ENCODE measurements at places on chromosomes 3 and 15.

- DNase-seq = no peak
Observed at GRCh38 chr3:40615918-40616819, 91.4 kb downstream of the ZNF621 start.

DNA sequence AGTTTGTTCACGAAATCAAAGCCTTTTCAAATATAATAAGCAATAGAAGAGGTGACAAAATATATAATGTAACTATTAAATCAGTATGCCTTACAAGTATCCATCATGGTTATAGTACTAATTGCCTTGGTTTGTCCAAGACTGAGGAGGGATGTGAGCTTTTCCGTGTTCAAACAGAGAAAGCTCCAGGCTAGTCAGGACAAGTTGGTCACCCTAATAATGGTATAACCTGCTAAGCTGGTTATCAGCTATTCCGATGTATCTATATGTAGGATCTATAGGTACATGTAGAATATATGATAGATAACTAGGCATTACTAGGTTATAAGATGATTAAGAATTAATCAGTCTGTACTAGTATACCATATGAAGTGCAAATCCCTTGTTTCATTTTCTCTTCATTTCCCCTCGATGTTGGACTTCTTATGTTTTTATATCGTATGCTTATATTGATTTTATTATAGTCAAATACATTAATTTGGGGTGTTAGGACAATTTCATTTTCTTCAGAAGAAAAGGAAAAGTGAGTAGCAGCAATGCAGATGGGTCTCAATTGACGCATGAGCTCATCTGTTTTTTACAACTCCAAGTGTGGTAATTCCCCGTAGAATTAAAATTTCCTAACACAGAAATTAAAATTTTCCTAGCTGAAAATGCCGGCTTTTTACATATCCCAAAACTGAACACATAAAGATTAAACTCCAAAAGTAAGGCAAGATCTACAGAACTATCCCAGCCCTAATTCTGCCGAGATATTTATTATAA is 419.1 kb downstream of the TIGIT start:
- no peak for DNase-seq

DNA sequence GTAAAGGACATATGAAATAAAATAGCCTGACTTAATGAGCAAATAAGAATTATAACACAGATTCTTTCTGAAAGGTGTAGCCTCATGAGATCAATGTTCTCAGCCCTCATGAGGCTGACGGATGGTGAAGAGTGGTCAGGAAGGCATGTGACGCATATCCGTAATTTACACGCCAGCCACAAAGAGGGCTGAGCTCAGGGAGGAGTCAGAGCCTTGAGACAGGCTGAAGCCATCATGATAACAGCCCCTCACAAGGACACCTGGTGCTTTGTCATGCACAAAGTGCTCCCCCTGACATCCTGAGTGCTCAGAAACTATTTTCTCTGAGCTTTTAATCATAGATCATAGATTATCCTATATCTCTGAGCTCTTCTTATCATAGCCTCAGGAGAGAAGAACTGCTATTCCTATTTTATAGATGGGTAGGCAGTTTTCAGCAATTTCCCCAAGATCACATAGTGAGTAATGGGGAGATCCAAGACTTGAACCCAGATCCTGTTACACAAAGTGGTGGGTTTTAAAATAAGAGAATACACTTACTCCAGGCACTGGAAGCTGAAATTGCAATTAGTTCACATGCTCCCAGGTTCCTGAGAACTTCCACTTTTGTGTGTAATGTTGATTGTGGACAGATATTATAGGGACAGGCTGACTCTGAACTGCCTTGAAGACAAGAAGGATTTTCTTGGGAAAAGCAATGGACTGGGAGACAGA is 267.1 kb downstream of the RPLP1 start:
- DNase-seq = no peak

GRCh38 chr3:72100080-72100511 is 315.1 kb upstream of the PROK2 start:
- DNase-seq = no peak

GRCh38 chr3:77158730-77159581 is 119.1 kb downstream of the ROBO2 start:
- no peak for DNase-seq

DNA sequence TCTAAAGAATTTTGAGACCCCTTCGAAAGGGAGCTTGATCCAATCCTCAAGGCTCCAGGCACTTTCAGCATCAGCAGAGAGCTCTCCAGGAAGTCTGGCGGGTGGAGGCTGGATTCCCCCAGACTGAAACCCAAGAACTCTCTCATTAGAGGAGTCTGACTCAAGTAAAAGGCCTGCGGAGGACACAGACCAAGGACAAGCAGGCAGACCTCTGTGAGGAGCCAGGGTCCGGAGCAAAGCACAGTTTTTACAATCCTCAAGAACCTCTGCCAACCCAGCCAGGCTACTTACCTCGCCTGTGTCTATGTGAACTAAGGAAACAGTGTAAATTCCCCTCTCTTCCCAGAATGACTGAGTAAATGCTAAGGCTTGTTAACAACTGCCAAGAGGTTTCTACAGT is 86.2 kb downstream of the FBN1 start:
- DNase-seq = no peak

DNA sequence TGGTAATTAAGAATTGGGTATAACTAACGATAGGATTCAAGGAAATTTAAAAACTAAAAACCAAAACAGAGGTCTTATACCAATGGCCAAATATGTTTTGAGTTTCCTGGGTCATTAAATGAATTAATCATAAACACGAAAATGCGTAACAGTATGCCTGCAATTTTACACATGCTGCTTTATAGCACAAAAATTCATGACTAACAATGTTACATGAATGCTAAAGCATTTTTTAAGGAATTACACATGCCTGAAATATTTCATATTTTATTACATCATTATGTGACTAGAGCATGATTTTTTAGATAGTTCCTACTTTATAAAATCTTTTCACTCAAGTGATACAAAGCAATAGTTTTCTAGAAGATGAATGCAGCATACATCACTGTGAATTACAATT is 74.7 kb downstream of the ZNF148 start:
- DNase-seq = peak; percentile 6

DNA sequence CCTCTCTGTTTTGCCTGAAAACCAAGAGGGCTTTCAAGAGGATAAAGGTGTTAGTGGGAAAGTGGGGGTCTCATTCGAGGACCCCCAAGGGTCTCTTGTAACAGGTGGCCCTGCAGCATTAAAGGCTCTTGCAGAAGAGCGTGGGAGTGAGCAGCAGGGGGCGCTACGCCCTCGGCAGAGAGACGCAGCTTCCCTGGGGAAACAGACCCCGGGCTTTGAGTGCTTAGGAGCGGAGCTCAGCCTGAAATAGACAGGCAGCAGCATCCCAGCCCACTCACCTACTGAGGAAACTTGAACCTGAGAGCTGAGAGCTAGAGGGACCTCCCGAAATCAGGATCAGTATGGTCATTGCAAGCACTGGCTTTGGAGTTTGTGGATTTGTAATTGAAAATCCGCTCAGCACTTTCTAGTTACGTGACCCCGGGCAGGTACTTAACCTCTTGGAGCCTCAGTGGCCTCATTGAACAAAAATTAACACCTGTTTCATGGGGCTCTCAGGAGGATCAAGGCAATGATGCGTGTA is 25.7 kb downstream of the RPLP1 start:
- no peak for DNase-seq

- no peak for DNase-seq
Observed at GRCh38 chr3:126543457-126544061, 15.2 kb downstream of the C3orf22 start.

DNA sequence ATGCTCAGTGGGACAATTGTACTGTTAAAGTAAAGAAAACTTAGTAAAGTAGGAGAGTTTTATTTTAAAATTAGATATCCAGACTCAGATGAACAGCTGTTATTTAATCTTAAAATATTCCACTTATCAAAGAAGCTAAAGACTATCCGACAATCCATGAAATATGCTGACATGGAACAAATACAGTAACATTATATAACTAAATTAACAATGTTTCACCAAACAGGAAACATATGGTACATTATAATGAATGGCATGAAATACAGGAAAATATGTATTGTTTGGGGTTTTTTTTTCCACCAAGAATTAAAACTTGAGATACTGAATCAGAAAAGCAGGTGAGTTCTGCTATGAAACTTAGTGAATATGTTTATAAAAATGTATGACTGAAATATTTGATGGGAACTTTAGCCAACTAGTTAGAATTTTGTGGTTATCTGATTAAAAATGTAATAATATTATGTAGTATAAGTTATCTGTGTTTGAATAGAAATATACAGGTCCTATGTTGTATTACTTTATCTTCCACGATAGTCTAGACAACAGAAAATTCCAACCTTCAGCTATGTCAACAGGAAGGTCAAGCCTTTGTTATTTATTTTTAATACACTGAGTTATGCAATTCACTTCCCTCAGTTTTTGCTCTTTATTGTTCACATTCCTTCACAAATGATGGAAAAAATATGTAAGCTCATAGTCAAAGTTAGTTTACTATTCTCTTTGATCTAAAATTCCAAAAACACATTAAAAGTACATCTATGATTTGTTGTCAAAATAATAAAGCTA is 72.7 kb downstream of the UACA start:
- no peak for DNase-seq

DNA sequence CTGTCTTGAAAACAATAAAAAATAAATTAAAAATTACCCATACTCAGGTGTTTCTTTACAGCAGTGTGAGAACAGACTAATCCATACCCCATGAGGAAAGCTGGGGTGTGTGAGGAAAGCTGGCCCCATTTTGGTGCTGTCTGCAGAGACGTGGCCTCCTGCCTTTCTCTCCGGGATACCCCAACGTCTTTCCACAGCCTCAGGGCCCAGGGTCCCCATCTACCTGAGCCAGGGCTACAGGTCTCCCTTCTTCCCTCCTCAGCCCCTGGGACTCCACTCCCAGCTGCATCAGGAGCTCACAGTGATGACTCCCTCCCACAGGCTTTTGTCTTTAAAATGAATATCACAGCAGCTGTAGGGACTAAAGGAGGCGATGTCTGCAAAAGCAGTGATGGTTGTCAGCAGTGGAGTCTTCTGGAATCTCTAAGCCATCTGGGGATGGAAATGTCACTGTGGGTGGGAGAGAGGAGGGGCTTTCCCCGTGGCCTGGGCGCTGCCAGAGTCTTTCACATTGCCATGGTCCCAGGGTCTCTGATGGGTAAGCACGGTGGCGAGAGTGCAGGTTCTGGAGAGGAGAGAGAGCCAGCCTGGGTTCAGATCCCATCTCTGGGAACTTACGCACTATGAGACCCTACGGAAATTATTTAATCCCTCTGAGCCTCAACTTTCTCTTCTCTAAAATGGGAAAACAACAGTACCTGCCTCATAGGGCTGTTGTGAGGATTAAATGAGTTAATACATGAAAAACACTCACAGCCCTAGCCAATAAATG is 259.3 kb downstream of the PLCL2 start:
- no peak for DNase-seq

DNA sequence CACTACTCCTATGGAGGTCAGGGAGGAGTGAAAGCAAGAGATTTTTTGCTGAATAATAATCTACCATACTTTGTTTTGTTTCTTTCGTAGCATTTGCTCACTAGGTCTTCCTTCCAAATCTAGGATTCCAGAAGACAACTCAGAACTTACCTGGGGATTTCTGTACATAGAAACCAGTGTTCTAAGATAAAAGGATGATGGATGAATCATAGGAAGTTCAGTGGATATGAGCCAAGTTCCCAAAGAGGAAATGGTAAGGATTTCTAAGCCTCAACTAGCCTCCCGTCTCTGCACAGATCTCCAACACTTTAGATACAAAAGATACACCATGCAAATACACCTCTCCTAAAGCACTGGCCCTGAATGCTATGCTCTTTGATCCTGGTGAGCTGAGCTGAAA is 283.9 kb downstream of the TAFA4 start:
- DNase-seq = no peak

DNA sequence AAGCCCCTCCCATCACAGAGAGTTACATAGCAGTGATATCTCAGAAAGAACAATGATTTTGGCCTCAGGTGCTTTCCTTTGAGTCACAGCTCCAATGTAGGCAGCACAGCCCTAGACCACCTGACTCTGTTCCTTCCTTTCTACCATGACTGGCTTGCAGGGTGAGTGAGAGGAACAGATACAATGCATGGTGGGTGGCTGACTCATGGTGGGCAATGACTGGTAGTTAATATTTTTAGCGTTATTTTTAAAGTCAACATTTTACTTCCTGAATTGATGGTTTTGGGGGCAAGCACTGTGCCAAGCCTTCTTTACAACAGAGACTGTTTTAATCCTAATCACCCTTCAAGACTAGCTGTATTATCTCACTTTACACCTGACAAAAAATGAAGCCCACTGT is 32.8 kb upstream of the ST3GAL6 start:
- DNase-seq = peak; percentile 68

DNA sequence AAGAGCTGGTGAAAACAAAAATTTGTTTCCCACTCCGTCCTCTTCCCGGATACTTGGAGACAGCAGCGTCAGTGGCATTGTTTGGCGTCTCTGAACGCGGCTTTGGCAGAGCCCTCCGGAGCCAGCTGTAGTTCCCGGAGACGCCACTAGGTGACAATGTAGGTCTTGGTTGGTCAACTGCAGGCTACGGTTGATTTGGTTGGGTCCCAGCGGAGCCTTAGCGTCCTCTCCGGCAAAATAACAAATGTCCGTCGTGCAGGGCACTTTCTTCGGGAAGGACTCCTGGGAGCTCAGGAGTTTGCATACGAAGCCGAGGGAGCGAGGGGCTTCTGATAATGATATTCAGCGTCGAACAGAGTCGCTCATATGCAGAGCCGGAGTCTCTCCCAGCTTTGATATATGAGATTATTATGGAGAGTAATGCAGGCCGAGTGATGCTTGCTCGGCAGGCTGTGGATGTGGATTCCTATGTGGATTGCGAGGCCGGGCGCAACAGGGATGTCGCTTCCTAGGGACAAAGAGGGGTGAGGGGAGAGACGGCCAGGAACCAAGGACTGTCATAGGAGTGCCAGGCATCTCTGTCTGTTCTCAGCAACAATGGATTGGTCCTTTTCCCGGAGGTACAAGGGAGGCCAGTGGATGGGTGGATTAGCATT is 74.8 kb downstream of the IL20RB start:
- DNase-seq = no peak

- no peak for DNase-seq
Observed at GRCh38 chr15:58870451-58870850, 63.0 kb downstream of the SLTM start.

GRCh38 chr3:134807189-134807588 is 12.1 kb downstream of the EPHB1 start:
- DNase-seq = no peak

DNA sequence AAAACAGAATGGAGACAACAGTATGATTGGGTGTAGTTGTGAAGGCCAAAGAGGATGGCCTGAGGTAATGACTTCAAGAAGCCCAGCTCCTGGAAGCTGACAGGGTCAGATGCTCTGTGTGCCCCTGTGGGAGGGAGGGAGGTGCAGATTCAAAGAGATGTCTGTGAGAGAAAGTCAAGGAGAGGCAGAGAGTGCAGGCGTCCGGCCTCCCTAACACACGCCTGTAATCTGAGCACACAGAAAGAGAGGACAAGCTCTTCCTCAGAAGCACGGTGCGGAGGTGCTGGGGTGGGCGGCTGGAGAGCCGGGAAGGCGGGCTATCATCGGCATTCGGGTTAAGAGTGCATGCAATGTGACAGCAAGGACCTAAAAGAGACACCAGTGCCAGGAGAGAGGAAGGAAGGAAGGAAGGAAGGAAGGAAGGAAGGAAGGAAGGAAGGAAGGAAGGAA is 238.2 kb upstream of the HES1 start:
- no peak for DNase-seq

- peak; percentile 59 for DNase-seq
Observed at GRCh38 chr15:74400313-74400860, 32.9 kb upstream of the CYP11A1 start.

- DNase-seq = no peak
Observed at GRCh38 chr3:96977671-96978070, 163.3 kb downstream of the EPHA6 start.

Data from epithelial cell of prostate (primary cell).